GM19239 (cell line): ENCODE measurements at places on chromosomes 13 and 19.
A peak's percentile ranks its signal among the peaks of the same experiment; 100 is the strongest.

- DNase-seq = no peak
Observed at GRCh38 chr13:105670179-105670990, 865.1 kb downstream of the EFNB2 start.

GRCh38 chr19:21519488-21519887 is 14.1 kb downstream of the ZNF429 start:
- no peak for DNase-seq

DNA sequence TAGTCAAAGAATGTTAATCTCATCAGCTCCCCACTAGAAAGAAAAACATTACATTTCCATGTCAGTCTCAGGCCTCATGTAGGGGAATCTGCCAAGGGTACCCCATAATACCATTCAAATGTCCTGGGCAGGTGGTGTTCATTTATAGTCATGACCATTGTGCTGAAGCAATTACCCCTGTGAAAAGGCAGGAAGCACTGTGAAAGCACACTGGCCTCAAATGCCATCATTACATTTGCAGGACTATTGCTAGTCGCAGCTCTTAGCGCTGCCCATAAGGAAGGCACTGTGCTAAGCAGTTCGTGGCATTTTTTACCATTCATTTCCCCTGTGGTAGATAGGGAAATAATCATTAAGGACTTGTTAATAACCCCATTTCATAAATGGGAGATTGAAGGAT is 109.0 kb downstream of the LHFPL6 start:
- no peak for DNase-seq

- DNase-seq = no peak
Observed at GRCh38 chr19:53612762-53613526, 18.9 kb upstream of the DPRX start.

DNA sequence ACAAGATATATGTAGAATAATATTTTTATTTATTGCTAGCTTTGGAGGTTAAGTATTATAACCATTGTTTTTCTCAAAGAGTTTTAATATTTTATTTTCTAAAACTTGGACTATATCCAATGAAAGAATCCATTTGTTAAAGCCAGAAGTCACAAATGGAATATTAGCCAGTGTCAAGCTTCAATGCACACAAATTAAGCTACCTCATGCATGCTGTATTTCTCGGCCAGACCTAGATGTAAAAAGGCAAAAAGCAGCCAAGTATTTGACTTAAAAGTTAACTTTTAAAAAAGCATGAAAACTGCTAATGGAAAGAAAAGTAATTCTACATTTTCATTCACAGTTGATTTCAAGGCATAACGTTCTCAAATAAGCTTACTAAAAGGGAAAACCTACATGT is 160.0 kb upstream of the ATXN8OS start:
- no peak for DNase-seq

DNA sequence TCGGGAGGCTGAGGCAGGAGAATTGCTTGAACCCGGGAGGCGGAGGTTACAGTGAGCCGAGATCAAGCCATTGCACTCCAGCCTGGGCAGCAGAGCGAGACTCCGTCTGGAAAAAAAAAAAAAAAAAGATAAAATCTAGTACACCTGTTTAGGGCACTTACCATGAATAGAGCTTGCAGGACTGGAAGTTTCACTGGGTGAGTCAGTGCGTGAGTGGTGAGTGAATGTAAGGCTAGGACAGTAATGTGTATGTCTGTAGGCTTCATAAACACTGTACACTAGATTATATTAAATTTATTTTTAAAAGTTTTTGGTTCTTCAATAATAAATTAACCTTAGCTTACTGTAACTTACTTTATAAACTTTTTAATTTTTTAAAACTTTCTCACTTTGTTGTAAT is 22.9 kb downstream of the PPP5C start:
- DNase-seq = no peak

GRCh38 chr13:31045286-31046081 is 113.0 kb downstream of the TEX26 start:
- DNase-seq = peak; percentile 17

DNA sequence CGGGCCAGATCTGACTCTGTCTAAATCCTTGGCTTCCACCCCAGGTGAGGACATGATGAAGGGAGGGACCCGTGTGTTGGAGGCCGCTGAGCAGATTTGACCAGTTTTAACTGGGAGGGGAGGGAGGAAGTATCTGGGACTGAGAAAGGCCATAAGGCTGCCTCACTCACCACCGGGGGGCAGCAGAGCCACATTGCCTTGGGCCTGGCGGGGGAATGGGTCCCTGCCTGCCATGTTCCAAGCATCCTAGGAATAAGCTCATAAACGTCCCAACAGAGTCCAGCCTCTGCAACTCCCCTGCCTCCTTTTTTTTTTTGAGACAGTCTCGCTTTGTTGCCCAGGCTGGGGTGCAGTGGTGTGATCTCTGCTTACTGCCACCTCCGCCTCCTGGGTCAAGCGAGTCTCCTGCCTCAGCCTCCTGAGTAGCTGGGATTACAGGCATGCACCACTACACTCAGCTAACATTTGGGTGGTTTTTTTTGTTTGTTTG is 15.5 kb downstream of the MAST3 start:
- peak; percentile 72 for DNase-seq

DNA sequence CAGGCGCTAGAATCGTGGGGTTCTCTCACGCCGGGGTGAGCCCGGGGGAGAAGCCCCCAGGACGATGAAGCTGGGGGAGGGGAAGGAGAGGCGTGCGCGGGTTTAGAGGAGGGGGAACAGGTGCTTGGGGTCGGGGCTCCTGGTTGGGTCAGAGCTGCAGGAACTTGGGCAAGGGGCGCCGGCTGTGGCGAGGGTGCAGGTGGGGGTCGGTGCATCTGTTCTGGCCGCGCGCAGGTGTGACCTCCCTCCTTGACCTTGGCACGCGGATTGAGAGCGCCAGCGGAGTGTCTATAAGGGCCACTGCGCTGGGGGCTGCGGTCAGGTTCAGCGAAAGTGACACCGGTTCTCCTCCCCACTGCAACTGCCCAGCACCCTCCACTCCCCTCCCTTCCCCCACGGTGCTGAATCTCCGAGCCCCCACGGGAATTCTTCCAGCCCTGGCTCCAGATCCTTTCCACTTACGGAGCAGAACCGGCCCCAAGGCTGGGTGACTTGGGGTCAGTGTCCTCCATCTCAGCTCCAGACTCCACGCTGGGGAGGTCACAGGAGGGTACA is 618 bp downstream of the TMEM38A start:
- peak; percentile 22 for DNase-seq

DNA sequence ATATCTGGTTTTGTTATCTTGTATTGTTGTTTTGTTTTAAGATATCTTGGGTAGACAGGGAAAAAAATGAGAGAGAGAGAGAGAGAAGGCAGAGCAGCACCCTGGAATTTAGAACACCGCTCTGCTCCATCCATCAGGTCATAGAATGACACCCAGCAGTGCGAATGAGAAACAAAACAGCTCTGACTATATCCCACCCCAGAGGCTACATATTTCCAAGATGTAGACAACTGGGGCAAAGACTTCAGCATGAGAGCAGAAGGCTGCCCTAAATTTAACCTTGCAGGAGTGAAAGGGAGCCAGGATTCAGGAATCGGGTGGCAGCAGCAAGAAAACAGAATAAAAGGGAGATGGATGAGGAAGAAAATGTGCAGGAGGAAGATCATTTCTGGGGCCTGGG is 46.5 kb downstream of the TNFSF13B start:
- DNase-seq = no peak

GRCh38 chr19:16369664-16370576 is 45.3 kb downstream of the KLF2 start:
- DNase-seq = no peak

- no peak for DNase-seq
Observed at GRCh38 chr13:109249780-109250528, 536.4 kb downstream of the IRS2 start.

- DNase-seq = no peak
Observed at GRCh38 chr19:12802267-12803106, 618 bp downstream of the THSD8 start.

- DNase-seq = no peak
Observed at GRCh38 chr19:45297674-45298073, 25.0 kb downstream of the CKM start.

- no peak for DNase-seq
Observed at GRCh38 chr13:51724721-51725120, 79.2 kb downstream of the DHRS12 start.

DNA sequence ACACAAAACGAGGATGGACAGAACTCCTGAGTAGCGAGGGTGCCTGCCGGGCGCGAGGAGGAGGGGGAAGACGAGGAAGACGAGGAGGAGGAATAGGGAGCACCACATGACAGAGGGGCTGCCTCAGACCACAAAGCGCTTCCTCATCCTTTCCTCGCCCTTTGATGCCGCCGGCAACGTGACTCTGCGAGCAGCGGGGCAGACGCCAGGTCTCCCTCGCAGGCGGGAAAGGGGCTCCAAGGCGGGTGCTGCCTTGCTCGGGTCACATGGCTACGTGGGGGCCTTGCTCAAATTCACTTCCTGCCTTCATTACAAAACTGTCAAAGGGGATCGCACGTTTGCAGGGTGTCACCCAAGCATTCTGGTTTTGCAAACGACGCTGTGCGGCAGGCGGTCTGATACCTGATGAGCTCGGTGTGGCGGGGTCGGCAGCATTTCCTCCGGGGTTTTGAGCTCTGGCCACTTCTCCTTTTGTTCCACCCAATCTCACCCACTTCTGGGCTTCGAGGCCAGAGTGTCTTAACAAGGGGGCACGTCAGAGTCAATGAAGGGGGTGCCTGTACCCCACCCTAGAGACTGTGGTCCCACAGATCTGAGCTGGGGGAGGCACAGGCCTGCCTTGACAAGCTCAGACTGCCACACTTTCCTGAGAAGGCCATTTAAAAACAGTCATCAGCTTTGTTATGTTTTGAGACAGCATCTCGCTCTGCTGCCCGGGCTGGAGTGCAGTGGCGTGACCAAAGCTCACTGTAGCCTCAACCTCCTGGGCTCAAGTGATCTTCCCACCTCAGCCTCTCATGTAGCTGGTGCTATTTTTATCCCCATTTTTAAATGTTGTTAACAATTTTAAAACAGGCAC is 14.9 kb downstream of the MAP2K2 start:
- peak; percentile 79 for DNase-seq

- peak; percentile 40 for DNase-seq
Observed at GRCh38 chr13:51895906-51896888, 34.4 kb downstream of the CCDC70 start.

- DNase-seq = no peak
Observed at GRCh38 chr13:83732755-83733154, 149.5 kb downstream of the SLITRK1 start.

- no peak for DNase-seq
Observed at GRCh38 chr13:84405286-84405685, 523.0 kb upstream of the SLITRK1 start.

GRCh38 chr19:52981329-52981728 is 18.6 kb upstream of the ZNF816 start:
- DNase-seq = no peak

- no peak for DNase-seq
Observed at GRCh38 chr13:112744168-112745021, 54.6 kb downstream of the ATP11A start.

GRCh38 chr13:68185444-68186141 is 955.5 kb upstream of the PCDH9 start:
- DNase-seq = no peak

- no peak for DNase-seq
Observed at GRCh38 chr13:98484289-98485219, 92.4 kb downstream of the STK24 start.

- DNase-seq = no peak
Observed at GRCh38 chr13:79496188-79496587, 15.2 kb downstream of the NDFIP2 start.

DNA sequence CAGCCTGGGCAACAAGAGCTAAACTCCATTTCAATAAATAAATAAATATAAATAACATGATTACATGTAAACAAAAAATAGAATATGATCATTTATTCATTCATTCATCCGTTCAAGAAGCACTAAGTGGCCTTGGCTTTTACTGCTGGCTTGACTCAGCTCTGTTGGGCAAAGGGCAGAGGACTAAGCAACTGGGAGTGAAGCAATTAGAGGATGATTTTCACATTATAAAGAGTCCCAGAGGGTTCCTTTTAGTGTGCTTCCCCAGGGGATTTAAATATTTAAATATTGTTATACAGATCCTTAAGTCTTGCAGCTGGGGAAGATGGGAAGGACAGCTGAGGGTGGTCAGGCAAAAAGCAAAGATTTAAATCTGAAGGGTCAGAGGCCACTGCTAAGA is 34.9 kb upstream of the FLT1 start:
- DNase-seq = no peak
